Left lobe of liver (tissue), 2 donors: ENCODE measurements at places on chromosomes 12 and 14. TPM values are rescaled to one million over a fixed set of nuclear protein-coding genes. Genes with fewer than 3 reads are reported as not detected.

- DNase-seq: no peak
These were observed 27.4 kb downstream of the SLC41A2 start for GRCh38 chr12:104930388-104931326.

- peak; percentile 33 for DNase-seq
These were observed 788 bp downstream of the SFSWAP start for GRCh38 chr12:131711551-131712205.

- DNase-seq: no peak
These were observed 380.2 kb downstream of the TMEM132D start for GRCh38 chr12:129523621-129524020.

DNA sequence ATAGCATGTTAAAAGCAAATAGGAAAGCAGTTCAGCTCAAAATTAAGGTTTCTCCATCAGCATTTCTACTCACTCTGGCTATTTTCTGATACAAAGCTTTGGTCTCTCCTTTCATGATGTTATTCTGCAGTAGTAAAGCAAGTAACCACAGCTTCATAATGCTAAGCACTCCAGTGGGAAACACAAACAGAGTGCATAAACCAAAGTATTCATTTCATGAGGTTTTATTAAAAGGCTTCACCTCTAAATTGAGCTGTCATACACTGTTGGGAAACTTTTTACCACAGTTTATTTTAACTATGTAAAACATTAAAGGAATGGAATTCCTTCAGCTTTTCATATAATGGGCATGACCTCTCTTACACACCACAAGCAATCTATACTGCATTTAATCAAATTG, 157.9 kb upstream of the LMO3 start:
- no peak for DNase-seq

ITPK1 gene
- 61.3 TPM for total RNA-seq

DNA sequence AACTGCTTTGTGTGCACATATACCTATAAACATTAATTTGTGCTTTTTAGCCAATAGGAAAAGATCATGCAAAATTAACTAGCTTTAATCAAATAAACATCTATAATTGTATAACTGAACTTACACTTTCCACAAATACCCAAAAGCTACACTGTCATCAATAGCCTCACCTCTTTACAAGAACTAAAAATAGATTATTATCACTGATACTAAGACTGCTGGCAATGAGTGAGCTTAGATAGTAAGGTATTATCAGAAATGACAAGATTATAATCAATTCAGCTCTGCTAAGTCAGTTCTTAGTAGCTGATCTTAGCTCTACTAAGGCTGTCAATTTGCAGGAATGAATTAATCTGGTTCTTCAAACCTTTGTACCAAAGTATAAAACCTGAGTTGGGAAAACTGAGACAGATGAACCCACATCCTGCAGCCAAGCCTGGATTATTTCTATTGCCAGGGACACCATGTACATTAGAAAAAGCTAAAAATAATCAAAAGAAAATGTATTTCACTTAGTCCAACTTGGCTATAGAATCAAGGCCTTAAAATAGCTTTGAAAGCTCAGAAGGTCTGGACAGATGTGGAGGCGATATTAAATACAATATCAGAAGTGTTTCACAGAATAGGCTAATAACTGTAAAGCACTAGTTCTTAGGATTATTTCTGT, 5.2 kb downstream of the FKBP3 start:
- no peak for DNase-seq

- no peak for DNase-seq
These were observed 113.2 kb downstream of the DPF3 start for GRCh38 chr14:72780751-72781150.

TMTC3 gene
- 12.7 TPM for total RNA-seq

DNA sequence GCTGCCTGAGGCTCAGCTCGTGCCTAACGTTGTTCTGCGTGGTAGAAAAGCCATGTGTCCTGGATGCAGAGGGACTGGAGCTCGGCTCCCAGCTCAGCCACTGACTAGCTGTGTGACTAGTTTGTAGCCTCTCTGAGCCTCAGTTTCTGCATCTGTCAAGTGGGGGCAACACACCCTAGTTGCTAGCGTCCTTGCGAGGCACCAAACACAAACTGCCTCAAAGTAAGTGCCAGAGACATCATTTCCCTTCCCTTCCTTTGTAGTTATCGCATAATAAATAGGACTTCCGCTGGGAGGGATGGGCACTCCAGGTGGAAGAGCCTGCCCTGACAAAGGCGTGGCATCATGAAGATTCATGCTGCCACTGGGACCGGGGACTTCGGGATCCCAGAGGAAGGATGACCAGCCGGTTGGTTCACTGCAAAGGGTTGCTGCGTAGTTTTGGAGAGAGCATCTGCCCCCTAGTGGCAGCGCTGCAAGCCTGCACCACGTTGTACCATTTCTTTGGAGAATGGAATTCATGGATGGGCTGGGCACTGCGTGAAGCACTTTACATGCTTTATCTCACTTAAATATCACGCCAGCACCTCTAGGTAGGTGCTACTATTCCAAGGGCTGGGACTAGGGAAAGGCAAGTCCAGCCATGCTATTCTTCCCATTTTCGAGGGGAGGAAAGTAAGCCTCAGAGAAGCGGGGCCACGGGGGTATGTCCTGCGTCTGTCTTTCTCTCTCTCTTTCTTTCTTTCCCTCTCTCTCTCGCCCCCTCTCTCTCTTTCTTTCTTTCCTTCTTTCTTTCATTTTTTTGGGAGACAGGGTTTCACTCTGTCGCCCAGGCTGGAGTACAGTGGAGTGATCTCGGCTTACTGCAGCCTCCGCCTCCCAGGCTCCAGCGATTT, 4.6 kb downstream of the CCDC197 start:
- DNase-seq: peak; percentile 49

GRCh38 chr14:91216731-91217226, 27.7 kb downstream of the GPR68 start:
- no peak for DNase-seq

DNA sequence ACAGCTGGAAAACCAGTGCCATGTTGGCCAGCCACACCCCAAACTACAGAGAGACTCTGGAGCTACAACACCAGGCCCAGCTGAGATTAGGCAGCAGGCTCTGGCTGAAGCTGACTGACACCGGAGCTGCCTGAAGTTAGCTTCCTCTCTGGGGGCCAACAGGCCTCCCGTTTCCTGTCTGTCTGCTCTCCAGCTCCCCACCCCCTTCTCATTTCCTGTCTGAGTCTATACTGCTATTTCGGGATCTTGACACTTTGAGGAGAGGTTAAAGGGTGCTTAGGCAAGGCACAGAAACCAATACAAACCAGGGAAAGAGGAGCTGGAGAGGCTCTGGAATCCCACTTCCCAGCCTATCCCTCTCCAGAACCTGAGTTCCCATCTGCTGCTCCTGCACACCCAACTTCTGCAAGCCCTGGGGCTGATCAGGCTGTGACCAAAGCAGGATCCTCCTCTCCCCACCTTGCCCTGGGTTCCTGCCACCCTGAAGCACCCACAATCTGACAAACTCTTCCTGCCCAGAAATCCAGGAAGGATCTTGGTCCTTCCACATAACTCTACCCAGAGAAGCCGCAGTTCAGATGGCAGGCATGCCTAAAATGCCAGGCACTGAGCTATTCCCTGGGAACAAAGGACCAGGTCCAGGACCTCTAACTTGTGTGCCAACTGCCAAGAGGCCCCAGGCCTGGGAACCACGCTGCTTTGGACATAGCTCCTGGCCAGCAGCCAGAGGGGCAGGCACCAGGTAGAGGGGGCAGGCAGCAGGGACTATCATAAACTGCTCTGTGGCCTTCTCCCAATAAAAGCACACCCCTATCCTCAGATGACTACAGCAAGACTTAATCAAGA, 39.9 kb downstream of the PRPF40B start:
- no peak for DNase-seq

GRCh38 chr12:62328296-62328921, 68.2 kb downstream of the USP15 start:
- DNase-seq: no peak

LALBA gene
- total RNA-seq: not detected

GRCh38 chr14:81474148-81474492, 59.5 kb downstream of the SEL1L start:
- no peak for DNase-seq

CRIP2 gene
- total RNA-seq: 23.8 TPM

DNA sequence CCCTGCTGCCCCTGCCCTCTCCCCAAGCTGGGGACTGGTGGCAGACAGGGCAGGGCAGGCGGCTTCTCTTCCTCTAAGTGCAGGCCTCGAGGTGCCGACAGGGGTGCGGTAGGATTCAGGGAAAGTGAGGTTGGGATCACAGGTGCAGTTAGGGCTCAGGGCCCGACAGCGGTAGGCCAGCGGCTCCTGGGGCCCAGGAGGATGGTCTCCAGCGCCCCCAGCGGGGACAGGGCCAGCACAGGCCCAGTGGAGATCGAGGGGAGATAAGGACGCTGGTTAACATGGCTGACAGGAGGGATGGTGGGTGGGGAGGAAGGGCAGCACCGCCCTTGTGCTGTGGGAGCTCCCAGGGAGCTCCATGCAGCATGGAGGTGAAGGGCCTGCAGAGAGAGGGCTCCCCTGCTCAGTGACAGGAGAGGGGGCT, 935 bp upstream of the CRIP1 start:
- DNase-seq: no peak

TMEM106C gene
- total RNA-seq: 14.8 TPM

- peak; percentile 98 for DNase-seq
These were observed 15.2 kb downstream of the ARL6IP4 start for GRCh38 chr12:122995503-122996187.

GRCh38 chr14:80354860-80355581, 143.7 kb upstream of the DIO2 start:
- DNase-seq: no peak

DNA sequence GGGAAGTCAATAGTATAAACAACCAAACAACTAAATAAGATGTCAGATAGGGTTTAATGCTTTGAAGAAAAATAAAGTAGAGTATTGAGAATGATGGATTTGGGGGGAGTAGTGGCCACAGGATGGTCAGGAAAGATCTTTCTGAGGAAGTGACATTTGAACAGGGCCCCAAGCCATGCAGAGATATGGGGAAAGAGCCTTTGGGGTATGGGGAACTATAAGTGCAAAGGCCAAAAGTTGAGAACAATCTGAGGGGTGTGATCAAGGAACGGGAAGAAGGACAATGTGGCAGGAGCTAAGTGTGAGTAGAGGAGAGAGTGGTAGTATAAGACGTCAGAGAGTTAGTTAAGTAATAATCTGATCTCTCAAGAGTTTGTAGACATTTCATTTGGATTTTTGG, 1.3 kb downstream of the MRPS35 start:
- no peak for DNase-seq

- no peak for DNase-seq
These were observed 85.9 kb upstream of the NCOR2 start for GRCh38 chr12:124653169-124653931.

OAS2 gene
- total RNA-seq: 6.4 TPM

DNA sequence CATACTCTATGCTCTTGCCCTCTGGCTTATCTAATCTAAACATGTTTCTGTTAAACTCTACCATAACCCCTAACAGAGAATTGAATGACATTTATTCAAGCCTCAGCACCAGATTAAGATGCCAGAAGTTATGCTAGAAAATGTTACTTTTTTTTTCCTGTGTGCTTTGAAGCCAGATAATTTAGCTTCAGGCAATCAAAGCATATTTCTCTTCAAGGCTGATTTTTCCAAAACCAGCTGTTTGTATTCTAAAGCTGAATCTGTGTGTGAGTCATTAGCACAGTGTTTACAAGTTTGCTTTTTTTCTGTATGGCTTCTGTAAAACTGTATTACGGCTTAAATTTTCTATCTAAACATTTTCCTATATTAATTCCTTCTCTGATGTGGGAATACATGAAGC, 326.1 kb downstream of the FSCB start:
- no peak for DNase-seq

GRCh38 chr14:67373347-67373746, 13.2 kb downstream of the EIF2S1 start:
- no peak for DNase-seq

GRCh38 chr12:8991371-8992345, 2.3 kb downstream of the KLRG1 start:
- no peak for DNase-seq
